ENCODE measurements at places on chromosomes 2 and 18.

GRCh38 chr2:210536973-210537650 is 19.3 kb upstream of the CPS1 start:
- no peak for DNase-seq

GRCh38 chr18:57705832-57706595 is 84.4 kb upstream of the NARS1 start:
- no peak for DNase-seq

DNA sequence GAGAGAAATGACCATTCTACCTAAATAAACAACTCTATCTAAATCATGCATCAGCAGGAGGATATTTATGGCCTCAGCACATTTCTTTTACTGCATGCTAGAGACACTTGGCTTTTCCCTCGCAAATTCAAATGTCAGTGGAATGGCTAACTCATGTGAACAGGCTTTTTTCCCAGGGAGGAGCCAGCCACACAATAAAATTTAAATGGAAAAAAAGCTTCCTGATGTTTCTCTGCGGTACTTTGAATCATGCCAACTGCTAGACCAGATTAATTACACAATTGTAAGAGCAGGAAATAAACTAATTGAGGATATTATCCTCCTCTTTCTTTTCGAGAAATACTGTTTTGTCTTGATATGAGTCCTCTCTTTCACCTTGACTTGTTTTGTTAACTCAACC is 676.3 kb downstream of the IRS1 start:
- DNase-seq, result no peak

GRCh38 chr2:131039535-131039907 is 53.7 kb downstream of the FAM168B start:
- no peak for DNase-seq

- no peak for DNase-seq
These were observed 37.2 kb upstream of the SLC8A1 start for GRCh38 chr2:40488927-40489677.

- no peak for DNase-seq
These were observed 198.1 kb downstream of the IKZF2 start for GRCh38 chr2:212953170-212953920.

GRCh38 chr18:8989855-8990254 is 112.6 kb upstream of the NDUFV2 start:
- DNase-seq, result no peak

DNA sequence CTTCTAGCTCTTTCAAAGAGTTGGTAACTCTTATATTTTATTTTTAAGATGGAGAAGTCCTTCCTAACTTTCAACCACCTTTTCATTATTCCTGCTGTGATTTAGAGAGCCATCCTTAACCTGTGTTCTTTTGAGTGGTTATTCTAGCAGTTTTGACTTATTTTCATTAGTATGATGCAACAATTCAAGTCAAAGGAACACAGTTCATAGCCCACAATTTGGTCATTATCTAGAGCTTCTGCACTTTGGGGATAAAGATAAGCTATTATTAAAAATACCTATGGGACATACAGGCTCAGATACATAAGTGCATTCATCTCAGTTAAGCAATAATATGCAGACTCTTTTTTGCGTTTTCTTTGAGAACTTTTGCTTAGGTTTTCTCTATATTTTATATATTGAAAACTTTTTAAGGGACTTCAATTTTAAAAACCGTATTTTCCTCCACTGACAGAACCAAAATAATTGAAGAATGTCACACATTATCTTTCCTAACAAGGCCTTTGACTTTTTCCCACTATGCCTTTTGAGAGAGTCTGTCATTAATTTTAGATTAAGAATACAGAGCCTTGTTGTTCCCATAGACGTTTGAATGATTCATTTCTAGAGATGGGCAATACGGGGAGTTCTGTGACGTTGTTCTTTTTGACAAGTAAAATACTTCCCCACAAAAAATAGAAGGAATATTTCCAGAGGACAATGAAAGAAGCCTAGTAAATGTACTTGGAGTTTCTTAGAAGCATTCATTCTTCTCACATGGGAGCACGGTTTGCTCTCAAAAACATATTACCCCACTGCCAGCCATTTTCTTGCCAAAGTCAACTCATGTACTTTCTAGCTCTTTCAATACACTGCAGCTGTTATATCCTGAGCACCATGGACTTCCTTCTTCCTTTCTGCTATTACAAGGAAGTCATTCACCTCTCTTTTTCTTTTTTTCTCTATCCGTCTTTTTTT is 42.9 kb upstream of the RASGRP3 start:
- DNase-seq, result no peak

- DNase-seq, result no peak
These were observed 34.7 kb downstream of the ICOS start for GRCh38 chr2:203971251-203971650.

GRCh38 chr18:7157760-7158159 is 40.2 kb upstream of the LAMA1 start:
- no peak for DNase-seq

- no peak for DNase-seq
These were observed 464.6 kb downstream of the MTX2 start for GRCh38 chr2:176733698-176734430.

DNA sequence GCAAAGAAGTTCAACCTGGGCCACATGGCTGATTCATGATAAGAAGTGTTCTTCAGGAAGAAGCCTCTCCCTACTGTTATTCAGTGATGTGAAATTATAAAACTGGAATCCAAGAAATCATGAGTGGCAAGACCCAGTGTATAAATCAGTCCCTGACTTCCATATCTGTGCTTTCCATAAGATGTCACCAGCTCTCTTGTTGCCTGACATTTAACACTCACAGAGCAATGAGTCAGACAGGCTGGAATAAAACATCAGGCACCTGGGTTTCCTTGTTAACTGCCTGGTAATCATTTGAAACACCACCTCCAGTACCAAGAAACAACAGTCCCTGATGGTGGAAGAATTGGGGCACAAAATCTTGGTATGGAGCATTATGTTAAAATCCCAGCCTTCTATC is 76.1 kb downstream of the SCG2 start:
- no peak for DNase-seq
